Inflammatory macrophage treated with lipopolysaccharide for 1 hour (primary cell): ENCODE measurements at places on chromosomes 1 and 21.
A peak's percentile ranks its signal among the peaks of the same experiment; 100 is the strongest.

GRCh38 chr1:43538143-43538487, 7.4 kb downstream of the PTPRF start:
- DNase-seq = no peak

- DNase-seq = no peak
Measured at GRCh38 chr1:72485801-72486200, 203.5 kb upstream of the NEGR1 start.

- DNase-seq = no peak
Measured at GRCh38 chr1:244029124-244029523, 22.0 kb upstream of the ZBTB18 start.

DNA sequence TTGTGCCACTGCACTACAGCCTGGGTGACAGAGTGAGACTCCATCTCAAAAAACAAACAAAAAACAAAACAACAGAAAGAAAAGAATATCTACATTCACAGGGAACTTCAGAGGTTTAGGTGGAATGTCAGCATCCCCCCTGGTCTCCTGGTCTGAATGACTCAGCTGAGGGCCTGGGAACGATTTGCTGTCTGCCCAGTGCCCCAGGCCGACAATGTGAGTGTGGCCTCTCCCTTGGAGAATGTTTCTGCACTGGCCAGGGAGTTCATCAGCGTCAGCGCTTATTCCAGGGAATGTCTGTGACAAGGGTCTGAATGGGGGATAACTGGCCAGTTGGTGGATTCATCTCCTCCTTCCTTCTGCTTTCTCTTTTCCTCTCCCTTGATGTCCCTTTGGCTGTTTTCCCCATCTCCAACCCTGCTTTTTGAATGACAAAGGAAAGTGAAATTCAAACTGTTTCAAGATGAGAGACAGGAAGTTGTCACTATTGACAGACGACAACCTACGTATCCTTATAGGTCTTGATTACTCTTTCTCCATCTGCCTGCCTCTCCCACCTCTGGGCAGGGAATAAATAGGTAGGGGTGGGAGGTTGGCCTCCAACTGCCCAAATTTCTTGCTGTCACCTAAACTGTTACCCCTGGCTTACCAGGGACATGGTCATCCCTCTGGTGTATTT, 213.1 kb downstream of the HHAT start:
- DNase-seq = no peak

DNA sequence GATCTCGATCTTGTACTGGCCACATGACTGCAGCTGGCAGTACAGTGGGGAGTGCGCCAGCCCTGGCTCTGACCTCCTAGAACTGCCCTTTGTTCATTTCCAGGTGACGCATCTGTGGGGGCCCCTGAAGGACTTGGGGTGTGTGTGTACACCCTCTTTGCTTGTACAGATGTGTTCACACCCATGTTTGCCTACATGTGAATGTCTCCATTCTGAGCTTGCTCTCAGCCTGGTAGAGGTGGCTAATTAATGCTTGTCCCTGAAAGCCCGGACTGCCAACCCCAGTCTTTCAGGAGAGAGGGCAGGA, 19.8 kb downstream of the TNFRSF1B start:
- DNase-seq = no peak

DNA sequence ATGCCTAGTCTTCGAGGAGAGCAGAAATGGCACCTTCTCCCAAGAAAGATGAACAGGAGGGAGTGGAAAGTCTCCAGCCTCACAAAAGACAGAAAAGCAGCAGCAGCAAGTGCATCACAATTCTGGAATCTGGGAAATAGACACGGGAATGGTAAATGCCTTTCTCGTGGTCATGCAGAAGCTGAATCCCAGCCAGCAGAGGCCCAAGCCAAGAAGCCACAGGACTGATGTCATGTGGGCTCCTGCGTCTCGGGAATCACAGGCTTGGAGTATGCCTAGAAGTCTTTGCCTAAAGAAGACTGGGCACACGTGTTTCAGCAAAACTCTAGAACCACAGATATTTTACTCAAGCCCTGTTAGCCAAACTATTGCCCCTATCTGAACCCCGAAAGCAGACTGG, 260.3 kb upstream of the PLD5 start:
- no peak for DNase-seq

DNA sequence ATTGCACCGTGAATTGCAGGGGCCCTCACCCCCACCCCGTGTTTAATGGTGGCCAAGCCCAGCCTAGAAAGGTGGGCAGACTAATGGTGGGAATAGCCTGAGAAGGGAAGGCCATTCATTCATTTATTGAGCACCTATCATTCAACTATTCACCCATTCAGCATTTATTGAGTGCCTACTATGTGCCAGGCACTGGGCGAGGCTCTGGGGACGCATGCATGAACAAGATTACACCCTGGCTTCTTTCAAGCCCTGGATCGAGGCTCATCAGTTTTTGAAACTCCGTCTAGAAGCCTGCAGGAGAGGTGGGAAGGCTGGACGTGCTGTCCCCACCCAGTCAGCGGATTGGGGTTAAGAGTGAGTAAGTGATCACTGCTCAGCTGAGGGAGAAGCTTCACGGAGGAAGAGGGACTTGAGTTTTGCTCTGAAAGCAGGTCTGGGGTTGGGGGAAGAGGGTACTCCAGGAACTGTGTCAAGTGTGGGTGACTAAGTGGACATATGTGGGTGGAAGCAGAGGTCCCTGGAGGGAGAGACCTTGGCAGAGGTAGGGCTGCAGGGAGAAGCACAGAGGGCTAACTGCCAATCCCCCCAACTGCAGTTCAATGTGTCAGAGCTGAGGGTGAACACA, 35.6 kb downstream of the MEF2D start:
- no peak for DNase-seq

- no peak for DNase-seq
Measured at GRCh38 chr1:205048382-205048781, 5.4 kb downstream of the CNTN2 start.

DNA sequence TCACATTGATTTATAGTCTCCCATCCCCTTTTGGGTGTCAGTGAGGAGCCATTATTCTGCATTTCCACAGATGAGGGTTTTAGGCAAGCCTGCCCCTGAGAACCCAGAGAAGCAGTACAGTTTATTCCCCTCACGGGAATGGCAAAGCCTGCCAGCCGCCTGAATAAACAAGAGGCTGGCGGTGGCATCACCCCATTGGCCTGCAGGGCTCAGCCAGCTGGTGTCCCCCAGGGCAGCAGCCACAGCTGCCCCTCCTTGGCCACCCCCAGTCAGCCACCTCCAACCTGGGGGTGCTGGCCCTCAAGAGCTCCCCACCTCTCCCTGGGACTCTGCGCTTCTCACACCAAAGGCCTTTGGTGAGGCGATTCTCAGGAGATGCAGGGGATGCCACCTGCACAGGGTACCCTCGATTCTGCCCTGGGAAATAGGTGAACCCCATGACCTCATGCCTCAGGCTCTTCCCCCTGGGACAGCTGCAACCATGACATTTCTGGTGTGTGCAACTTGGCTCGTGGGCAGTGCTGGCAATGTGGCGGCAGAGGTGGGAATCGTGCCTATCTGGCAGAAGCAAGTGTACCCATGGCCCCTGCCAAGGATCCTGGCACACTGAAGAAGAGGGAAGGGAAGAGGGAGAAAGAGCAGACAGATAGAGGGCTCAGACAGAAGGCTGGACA, 14.0 kb downstream of the OLFML2B start:
- no peak for DNase-seq

GRCh38 chr1:40708750-40709099, 17.2 kb downstream of the NFYC start:
- no peak for DNase-seq

DNA sequence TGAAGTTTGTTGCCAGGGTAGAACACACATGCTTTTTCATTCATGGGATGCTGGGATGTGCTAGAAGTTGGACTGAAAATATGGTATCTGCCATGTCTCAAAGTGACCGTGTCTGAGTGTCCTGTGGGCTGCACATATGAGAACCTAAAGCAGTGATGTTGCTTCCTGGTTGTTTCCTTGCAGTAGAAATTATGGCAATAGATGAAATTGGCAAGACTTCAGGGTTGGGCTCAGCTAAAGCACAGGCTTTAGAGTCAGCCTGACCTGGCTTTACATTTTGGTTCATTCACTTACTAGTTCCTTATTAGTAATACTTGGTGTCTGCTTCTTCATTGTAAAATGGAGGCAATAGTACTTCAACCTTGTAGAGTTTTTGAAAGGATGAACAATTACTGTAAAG, 2.2 kb downstream of the LAMC2 start:
- no peak for DNase-seq

DNA sequence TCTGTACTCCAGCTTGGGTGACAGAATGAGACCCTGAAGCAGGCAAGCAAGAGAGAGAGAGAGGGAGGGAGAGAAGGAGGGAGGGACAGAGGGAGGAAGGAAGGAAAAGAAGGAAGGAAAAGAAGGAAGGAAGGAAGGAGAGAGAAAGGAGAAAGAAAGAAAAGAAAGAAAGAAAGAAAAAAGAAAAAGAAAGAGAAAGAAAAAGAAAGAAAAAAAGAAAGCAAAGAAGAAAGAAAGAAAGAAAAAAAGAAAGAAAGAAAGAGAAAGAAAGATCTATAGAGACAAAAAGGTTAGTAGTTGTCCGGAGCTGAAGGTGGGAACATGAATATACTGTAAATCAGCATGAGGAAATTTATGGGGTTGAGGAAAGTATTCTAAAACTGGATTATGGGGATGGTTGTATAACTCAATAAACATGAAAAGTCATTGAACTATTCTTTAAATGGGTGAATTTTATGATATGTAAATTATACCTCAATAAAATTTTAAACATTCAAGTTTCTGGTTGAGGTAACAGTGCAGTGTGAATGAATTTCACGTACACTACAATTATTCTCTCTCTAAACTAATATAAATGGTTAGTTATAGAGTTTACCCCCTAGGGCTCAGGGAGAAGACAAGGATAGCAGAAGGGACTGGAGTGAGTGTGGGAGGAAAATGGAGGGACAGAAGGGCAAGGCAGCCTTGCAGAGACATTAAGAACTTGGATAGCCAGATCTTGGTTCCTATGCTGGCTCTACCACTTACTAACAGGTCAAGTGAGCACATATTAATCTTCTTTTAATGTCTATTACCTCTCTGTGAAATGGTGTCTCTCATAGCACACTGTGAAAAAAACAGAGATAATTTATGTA, 24.8 kb upstream of the SERTAD4 start:
- DNase-seq = no peak

- no peak for DNase-seq
Measured at GRCh38 chr1:196690582-196690981, 38.7 kb downstream of the CFH start.

DNA sequence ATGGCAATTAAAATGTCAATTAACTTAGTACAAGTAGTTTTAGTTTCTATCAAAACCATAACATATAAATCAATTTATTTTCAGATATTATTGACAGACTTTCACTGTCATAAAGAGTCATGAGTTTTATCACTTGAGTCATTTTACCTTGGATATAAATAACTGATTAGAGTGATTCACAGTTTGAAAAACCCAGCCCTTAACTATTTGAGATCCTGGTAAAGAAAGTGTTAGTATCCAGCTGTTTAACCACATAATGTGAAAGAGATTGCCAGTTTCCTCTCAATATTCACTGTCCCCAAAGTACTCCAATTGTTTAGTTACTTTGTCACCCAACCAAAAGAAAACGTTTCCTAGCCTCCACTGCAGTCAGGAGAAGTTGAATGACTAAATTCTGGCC, 91.3 kb downstream of the UCHL5 start:
- DNase-seq = no peak

DNA sequence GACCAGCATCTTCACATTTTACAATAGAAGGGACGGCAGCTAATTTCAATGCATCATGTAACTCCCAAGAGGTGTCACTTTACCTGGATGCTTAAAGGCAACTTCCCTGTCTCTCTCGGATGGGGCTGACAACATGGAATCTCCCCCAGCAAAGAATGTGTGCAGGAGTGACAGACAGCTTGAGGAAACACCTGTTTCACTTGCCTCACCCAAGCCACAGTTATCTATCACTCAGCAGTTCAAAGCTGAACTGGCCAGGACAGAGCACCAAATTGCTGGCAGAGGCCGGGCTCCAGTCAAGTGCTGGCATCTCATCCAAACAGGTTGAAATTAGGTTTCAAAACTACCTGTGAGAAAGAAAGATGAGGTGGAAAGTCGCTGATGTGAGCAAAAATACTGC, 538.0 kb upstream of the PLXNA2 start:
- DNase-seq = no peak

DNA sequence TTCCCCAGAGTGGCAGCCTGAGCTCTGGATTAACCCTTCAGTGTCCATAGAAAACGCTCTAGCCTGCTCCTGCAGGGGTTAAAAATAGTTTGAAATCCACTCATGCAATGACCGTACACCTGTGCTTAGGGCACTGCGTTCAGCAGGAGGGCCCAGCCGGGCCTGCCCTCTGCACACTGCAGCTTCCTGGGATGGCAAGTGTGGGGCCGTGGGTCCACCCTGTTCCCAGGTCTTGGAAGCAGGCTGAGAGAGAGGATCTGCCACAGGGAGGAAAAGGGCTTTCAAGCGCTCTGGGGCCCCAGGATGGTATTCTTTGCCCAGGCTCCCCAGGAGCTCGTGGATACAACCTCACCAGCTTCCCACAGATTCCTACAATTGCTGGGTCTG, 1.5 kb upstream of the S100B start:
- DNase-seq = no peak

- peak; percentile 48 for DNase-seq
Measured at GRCh38 chr1:107739201-107739600, 225.8 kb downstream of the VAV3 start.

GRCh38 chr1:228064741-228065542, 17.6 kb upstream of the ARF1 start:
- DNase-seq = no peak

DNA sequence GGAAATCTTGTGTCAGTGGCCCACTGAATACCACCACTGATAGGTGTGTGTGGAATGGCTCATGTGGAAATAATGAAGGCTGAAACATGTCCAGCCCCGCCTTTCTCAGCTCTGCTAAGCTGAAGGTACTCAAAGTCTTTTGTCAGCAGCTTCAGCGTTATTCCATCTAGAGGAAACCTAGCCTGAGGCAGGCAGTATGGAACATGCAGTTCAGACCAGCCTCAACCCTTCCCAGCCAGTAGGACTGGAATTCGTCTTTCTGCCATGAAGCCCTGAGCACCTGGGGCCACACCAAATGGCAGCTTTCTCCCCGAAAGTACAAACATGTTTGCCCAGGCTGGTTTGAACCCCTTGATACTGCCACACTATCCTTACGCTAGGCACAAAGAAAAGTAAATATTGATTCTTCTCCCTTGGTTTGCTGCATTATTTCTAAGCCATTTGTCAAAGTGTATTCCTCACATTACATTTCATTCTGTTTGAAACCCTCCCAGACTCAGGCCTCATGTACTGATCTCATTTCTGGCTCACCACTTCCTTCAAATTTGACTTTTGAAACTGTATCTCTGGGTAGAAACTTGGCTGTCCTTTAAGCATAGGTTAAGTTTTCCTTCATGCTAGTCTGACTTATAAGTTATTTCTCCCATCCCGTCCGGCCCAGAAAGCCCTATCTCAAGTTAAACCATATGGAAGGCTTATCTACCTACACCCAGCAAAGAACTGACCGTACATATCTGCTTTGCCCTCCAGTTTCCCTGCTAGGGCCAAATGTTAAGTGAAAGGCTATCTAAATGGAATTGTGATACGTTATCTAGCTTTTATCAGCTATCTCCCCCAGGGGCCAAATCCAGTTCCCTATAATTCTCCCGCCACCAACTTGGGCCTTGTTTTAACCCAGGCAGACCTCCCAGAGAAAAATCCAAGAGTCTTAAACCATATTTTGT, 45.7 kb upstream of the HOOK1 start:
- DNase-seq = no peak
